ENCODE measurements at places on chromosomes 5 and 9. TPM values are rescaled to one million over a fixed set of nuclear protein-coding genes. Genes with fewer than 3 reads are reported as not detected.

GRCh38 chr9:20087481-20087880, 298.6 kb upstream of the SLC24A2 start:
- peak; percentile 46 for DNase-seq

GRCh38 chr5:154779105-154779504, 23.9 kb downstream of the LARP1 start:
- no peak for DNase-seq

ZNF169 gene
- total RNA-seq = 5.5 TPM

DNA sequence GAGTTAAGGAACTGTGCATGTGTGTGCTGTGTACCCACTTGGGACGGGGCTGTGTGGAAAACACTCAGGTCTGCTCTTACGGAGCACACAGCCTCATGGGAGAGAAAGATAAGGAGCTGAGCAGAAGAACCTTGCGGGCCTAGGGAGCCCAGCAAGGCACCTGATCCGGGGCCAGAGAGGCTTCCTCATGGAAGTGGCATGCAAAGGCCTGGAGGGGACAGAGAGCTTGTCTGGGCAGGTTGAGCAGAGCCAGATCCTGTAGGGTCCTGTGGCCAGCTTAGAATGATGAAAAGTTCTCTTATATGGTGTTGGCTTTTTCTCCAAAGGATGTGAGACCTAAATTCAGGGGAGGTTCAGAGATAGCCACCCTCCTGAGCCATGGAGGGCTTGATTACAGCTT, 45.2 kb downstream of the NEK6 start:
- DNase-seq = no peak

Data from umbilical cord (tissue), 2 donors.